Mucosa of gallbladder (tissue), 1 donor: ENCODE measurements at places on chromosomes 3 and 15.

- no peak for DNase-seq
Observed at GRCh38 chr3:6781092-6781491, 79.8 kb upstream of the GRM7 start.

DNA sequence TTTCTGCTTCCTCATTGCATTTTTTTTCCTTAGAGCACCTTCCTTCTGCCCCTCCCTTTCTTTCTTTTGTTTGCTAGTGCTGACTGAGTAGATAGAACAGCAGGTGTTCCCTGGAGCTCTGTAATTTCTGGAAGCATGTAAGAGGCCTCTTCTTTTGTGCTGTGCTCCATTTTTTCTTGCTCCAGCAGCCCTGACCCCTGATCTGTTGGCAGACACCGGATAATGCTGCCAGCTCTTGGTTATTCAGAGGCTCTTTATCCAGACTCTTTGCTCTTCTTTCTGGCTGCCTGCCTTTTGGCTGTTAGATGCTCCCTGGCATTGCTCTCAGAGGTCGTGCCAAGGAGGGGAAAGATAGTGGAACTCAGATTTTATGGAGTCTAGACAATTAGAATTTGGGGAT, 104.4 kb upstream of the RBMS3 start:
- no peak for DNase-seq

GRCh38 chr15:46091860-46092450, 457.1 kb downstream of the SQOR start:
- DNase-seq = no peak

DNA sequence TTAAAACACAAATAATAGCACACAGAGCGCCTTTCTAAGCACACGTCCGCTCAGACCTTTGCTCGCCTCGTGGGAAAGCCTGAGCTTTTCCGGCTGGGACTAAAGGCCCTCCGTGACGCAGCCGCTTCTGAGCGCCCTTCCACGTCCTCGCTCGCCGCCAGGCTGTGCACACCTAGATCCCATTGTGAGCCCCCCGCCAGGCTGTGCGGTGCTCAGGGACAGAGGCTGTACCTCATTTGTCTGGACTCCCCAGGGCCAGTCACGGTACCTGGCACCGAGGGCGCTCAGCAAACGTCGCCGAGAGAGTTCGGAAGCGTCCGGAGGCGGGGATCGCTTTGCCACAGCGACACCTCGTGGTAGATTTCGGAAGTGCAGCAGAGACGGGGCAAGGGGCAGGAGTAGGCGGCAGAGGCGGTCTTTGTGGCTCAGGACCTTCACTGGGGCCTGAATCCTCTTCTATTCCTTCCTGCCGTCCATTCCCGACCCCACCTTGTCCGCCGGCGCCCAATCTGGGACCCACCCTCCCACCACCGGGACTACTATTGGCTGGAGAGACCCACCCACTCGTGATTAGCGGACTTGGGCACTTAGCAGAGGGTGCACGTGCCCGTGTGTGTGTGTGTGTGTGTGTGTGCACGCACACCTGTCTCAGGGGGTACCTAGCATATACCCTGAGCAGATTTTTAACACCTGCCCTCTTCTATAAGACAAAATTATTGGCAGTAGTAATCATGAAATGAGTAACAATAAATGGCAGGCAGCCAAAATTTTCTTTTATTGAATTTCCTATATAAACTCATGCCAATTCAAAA, 65.6 kb downstream of the RHCG start:
- DNase-seq = peak; percentile 90
